Activated naive CD4-positive, alpha-beta T cell treated with anti-CD3 and anti-CD28 coated beads, Interleukin-2, amount 50 U/mL, for 72 hours (primary cell): ENCODE measurements at places on chromosomes 6 and 20.

DNA sequence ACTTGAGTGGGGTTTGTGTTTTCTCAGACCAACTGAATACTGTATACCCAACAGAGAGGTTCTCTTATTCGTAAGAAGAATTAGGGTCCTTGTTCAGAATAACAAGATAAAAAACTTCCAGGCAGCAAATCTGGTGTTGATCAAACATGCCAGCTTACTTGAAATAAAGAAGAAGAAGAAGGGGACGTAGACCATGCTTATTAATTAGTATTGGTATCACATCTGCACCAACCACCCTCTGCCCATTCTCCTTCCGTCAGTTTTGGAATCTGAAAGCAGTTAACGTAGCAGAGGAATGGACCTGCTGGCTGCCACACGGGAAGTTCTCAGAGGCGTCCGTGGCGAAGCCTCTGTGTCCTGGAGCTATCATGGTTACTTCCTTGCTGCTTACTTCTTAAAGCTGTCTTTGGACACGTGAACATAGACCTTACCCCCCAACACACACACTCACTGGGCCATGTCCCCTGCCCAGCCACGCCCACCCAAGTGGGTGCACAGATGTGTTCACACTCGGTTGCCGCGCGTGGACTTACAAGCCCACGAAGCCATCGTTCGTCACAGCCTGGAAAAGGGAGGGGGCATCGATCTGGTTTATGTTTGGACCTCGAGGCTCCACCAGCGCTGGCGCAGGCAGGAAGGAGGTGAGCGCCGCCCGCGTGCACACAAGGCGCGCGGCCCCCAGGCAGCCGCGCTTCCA, 4.1 kb upstream of the DLL1 start:
- DNase-seq: no peak

DNA sequence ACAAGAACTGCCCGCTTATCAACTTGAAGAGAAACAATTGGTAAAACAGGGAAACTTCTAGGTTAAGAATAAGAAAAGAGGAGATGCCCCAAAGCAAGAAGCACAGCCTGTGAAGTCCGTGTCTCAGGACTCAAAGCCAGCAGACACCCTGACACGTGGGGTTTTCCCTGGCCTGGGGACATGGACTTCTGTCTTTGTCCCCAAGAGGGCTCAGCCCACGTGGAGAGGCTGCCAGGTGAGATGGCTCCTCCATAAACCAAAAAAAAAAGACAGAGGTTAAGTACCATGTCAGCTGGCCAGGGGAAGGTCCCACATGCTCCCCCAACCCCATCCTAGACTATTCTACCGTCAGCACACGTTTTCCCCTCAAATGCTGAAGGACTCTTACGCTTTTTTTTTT, 9.9 kb downstream of the SERPINB6 start:
- DNase-seq: no peak

DNA sequence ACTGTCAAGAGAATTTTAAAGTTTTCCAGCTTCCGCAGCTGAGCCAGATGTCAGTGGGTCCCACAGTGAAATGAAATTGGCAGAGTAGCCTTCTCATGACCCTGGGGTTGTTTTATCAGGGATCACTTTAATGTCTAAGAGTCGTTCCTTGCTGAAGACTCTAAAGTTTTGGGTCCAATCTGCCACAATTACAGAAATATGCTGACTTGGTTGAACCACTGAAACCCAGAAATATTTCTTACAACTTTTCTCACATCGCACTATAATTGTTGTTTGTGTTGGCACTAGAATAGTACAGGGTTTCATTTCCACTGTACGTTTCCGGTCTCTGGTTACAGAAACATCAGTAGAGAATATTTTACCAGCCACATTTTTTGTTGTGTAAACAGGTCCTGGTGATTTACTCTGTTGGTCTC, 109.0 kb downstream of the HMGCLL1 start:
- no peak for DNase-seq

DNA sequence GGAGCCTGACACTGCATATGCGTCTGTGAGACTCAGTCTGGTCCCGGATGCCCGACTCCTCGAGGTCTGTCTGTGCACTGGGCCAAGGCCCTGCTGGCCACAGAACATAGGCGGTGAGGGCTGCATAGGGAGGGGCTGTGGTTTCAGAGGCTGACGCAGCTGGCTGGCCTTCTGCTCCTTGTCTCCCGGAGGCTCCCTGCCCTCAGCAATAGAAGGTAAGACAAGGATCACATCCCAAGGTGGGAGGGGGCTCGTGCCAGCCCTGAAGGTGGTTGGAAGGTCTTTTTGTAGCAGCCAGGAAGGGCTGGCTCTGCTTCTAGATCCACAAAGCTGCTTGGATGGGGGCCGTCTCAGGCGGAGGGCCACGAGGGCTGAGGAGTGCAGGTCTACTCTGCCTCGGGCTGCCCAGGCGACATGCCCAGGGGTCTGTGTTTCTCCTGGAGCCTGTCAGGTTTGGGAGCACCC, 239.8 kb upstream of the SULF2 start:
- no peak for DNase-seq
